ENCODE measurements at places on chromosomes 3 and 15. TPM values are rescaled to one million over a fixed set of nuclear protein-coding genes. Genes with fewer than 3 reads are reported as not detected.

DNA sequence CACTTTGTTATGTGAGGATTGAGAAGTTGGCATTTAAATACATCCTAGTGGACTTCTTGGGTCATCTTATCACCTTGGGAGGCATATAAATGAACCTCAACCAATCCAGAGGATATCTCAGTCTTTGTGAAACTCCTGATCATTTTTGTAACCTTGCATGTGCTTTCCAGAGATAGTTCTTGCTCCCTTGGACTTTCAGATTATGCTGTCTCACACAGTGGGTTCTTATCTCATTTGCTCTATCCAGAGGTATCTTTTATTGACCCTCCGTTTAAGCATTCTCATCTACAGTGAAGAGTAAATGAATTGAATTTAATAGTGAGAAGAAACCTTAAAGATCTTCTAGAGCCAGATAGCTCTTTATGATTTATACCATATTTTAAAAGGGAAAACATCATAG, 10.4 kb downstream of the ARMC8 start:
- H3K4me1 ChIP-seq: no peaks in the 10 kb centered on the region
- no peaks in the 10 kb centered on the region for H3K36me3 ChIP-seq
- no peaks in the 10 kb centered on the region for H3K27me3 ChIP-seq
- no peak overlapping the region for H3K4me3 ChIP-seq
- no peak for DNase-seq

Gene OR5AC2
- total RNA-seq: not detected

DNA sequence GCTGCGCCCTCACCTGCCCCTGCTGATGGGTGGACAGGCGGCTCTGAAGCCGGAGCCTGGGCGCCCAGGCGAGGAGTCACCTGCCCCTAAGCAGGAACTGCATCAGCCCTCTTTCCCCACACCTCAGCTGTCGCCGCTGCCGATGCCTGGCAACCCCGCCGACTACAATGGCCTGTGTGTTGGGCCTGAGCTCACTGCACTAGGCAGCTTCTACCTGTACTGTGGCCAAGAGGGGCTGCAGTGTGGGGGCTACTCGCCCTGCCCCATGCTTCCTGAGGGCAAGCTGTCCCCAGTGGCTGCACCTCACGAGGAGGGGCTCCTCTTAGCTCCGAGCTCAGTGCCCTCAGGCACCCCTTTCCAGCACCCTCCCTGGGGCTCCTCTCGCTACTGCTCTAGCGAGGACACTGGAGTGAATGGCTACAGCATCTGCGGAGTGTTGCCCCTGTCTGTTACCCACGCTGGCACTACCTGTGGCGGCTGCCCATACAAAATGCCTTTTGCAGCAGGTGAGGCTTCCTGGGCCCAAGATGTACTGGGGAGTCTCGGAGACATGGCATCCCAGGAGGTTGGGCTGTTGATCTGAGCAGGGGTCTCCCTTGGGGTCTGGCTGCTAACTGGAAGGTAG, 11.3 kb upstream of the CHST14 start:
- H3K4me3 ChIP-seq: no peak overlapping the region
- no peaks in the 10 kb centered on the region for H3K27me3 ChIP-seq
- peaks cover 22% of the 10 kb centered on the region for H3K36me3 ChIP-seq
- no peak overlapping the region for H3K27ac ChIP-seq
- peaks cover 21% of the 10 kb centered on the region for H3K4me1 ChIP-seq

- H3K36me3 ChIP-seq: no peaks in the 10 kb centered on the region
- no peak for DNase-seq
- no peaks in the 10 kb centered on the region for H3K27me3 ChIP-seq
- H3K4me3 ChIP-seq: no peak overlapping the region
Measured at GRCh38 chr3:37945156-37945806, 45.3 kb upstream of the VILL start.

Gene PAQR5
- 15.5 TPM for total RNA-seq

DNA sequence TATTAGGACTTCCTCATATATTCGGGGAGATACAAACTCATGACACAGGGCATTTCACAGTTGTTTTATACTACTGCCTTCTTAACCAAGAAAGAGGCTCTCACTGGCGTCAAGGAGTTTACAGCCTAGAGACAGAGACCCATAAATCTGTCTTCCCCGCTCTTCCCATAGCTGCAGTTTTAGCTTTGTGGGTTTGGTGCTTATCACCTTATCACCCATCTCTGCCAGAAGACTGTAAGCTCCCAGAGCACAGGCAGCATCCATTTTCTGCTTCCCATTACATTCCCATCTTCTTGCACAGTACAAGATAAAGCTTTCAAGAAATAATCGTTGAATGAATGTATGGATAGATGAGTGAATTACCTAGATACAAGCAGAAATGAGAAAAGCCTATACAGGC, 144.3 kb downstream of the TNIK start:
- no peak overlapping the region for H3K4me3 ChIP-seq
- H3K27ac ChIP-seq: no peak overlapping the region
- no peaks in the 10 kb centered on the region for H3K27me3 ChIP-seq
- no peaks in the 10 kb centered on the region for H3K36me3 ChIP-seq
- no peak for DNase-seq
- no peaks in the 10 kb centered on the region for H3K4me1 ChIP-seq

Gene MEX3B
- total RNA-seq: 3.0 TPM
